Activated T-helper 17 cell treated with anti-CD3 and anti-CD28 coated beads, Interleukin-2, amount 50 U/mL, for 72 hours (primary cell): ENCODE measurements at places on chromosomes 2 and 18.

GRCh38 chr2:54081574-54081973 lies 33.8 kb upstream of the ACYP2 start:
- peak; percentile 97 for ATAC-seq

DNA sequence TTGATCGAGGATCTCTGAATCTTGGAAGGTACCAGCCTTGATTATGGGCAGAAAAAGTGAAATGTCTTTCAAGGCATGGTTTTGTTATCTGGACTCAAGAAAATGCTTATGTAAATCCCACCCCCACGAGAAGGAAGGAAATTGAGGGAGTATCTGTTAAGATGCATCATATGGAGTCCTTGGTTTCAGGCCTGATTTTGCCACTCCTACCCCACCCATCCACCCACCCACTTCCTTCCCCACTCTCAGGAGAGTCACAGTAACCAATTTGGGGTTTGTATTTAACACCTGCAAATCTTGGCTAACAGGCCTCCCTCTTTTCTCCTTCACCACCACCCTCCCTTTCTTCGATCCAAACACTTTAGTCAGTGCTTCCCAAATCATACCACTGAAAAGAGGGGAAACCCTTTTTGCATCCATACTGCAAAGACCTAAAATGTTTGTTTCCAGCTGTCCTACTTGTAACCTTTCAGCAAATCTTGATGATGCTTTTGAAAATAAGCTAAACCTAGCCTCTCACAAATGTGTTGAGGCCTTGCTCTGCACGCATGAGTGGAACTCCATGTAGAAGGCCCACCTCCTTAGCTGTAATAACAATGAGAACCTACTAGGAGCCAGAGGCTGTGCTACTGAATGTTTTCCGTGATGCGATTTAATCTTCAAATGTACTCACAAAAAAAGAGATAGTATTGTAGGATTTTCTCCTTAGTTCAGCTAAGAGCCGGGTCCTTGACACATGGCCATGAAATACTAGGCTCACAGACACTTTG lies 34.8 kb downstream of the POU3F3 start:
- no peak for ATAC-seq

DNA sequence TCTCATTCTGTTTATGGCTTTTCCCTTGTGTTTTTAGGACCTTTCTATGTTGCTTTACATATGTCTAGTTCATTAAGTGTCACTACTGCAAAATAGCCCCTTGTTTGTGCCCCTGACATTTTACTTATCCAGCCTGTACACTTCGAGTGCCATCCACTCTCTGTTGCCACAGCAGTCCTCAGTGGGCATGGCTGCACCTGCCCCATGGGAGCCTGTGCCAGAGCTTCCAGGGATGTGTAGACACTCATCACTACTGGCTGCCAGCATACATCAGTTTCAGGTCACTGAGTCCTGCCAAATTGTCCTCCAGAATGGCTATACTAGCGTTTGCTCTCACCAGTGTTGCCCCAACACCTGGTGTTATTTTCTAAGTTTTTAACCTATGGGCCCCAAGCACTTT lies 80.4 kb downstream of the ARMC9 start:
- ATAC-seq = no peak

GRCh38 chr2:17538022-17538843 lies 2.3 kb upstream of the VSNL1 start:
- ATAC-seq = no peak

DNA sequence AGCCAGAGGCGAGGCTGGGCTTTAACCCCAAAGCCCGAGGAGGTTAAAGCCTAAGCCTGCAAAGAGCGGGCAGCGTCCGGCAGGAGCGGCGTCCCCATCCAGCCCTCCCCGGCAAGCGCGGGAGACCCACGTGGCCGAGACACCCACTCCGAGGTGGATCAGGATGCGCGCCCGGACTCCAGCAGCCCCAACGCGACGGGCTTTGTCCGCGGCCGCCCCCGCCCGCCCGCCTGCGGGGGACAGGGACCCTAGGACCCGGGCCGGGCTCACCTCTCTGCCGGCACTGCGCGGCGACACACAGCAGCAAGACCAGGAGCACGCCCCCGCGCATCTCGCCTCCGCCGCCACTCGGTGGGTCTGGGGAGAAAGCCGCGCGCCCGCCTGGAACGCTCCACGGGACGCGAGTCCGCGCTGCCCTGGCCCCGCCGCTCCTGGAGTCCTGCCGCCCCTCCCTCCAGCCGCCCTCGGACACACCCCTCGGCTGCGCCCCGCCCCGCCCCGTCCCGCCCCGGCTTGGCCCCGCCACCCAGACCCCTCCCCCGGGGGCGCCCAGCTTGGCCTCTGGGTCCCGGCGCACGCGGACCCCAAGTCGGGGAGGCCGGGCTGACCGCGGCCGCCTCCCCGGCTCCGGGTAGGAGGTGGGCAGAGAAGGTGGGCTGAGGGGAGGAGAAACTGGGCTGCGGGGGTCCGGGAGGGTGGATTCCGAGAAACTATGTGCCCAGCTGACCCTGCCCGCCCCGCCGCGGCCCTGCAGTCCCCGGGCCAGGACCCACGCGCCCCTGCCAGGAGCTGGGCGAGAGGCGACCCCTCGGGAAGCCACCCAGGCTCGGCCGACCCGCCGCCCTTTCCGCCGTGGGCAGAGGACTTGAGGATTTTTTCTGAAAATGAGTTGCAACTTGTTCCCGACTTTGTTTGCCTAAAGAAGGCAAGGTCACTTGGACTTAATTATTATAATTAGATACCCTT lies at the start of gene LAMA1:
Gene LAMA1, minus strand, starts transcription at position 408 of the 966 bp plus-strand sequence. Its CDS starts 77 bp downstream, at position 331.
- ATAC-seq = no peak

DNA sequence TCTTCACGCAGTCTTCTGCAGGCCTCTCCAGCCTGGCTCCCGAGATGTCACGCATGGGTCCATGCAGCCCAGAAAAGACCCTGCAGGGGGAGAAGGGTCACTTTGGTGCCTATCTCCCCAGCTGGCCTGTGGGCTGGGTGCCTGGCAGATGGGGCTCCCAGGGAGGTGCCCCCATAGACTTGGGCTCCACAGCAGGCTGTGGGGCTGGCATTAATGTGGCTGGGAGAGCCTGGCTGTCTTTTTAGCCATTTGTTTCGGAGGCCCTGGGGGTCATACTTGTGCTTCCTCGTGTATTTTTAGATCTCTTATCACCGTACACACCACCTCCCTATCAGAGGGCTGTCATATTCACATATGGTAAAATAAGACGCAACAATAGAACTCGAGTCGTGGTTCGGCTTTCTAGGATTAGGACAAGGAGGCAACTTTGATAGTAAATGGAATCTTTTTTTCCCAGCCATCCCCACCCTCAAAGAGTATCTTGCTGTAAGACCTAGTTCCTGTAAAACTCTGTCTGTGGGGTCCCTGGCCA lies 74.5 kb downstream of the LRRFIP1 start:
- ATAC-seq = no peak

DNA sequence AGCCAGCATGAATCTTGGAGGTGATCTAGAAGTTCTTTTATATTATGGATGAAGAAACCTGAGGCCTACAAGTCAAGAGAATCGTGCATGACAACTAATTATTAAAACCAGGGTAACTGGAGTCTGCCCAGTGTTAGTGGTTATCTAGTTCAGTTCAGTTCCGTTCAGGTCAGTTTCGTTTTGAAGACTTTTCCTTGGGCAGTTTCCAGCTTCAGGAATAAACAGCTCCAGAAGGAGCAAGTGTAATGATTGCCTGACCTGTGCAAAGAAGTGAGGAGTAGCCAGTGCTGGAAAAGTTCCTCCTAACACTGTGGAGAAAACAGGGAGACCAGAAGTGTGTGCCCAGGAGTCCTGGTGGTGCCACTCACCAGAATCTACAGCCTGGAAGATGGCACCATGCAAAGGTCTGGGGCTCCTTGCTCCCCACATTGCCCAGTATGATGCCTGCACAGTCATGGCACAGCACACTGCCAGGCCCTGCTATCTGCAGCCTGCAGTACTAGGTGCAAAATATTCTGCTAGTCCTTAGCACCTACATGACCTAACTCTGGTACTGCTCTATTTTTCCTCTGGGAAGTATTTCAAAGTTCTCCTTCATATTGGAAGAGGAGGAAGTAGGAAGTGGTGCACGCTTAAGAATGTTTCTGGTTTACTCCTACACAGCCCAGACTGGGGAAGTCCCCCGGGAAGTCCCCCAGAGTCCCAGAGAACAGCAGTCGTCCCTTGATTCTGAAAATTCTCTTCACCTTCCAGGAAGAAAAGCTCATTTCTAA lies 65.8 kb downstream of the SUMO1 start:
- ATAC-seq = peak; percentile 89

DNA sequence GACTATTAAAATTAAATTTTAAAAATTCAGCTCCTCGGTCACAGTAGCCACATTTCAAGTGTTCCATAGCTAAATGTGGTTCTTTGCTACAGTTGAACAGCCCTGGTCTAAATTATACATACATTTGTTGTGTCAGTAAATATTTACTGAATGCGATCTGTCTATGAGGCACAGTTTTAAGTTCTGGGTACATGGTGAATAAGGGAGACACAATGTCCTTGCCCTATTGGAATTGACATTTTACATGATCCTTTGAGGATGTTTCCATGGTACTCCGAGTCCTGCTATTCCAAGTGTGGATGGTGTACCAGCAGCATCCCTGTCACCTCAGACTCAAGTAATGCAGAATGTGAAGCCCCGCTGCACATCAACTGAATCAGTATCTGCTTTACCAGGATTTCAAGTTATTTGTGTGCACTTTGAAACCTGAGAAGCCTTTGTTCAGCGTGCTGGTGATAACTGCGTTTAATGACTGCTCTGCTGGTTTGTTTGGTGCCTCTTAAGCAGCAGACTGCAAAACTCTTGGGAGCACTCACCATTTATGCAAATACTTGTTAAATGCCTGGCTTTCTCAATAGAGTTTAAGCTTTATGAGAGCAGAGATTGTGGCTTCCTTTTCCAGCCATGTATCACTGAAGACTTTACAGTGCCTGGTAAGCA lies 1.5 kb downstream of the GALNT1 start:
- ATAC-seq = no peak

GRCh38 chr18:23856466-23857163 lies 157.9 kb upstream of the TTC39C start:
- ATAC-seq = no peak

DNA sequence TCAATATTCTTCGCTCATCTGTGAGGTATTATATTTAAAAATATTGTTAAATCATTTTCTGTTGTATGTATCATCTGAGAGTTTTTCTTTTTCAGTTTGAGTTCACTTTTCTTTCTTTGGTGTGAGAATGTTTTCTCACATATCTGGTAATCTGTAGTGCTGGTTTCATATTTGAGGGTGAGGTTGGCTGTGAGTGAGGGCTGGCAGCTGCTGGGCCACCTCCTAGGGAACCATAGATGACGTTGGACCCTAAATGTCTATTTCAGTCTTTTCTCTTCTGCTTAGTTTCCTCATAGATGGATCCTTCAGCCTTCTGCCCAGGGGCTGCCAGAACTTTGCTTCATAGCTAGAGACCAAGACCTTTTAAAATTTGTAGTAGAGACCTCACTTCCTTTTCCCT lies 33.5 kb downstream of the MGAT5 start:
- ATAC-seq = peak; percentile 34

GRCh38 chr2:161915121-161915520 lies 158.9 kb downstream of the DPP4 start:
- no peak for ATAC-seq

- no peak for ATAC-seq
Observed at GRCh38 chr2:57959390-57959789, 87.2 kb upstream of the VRK2 start.

GRCh38 chr2:172957734-172958133 lies 117.9 kb upstream of the MAP3K20 start:
- no peak for ATAC-seq

DNA sequence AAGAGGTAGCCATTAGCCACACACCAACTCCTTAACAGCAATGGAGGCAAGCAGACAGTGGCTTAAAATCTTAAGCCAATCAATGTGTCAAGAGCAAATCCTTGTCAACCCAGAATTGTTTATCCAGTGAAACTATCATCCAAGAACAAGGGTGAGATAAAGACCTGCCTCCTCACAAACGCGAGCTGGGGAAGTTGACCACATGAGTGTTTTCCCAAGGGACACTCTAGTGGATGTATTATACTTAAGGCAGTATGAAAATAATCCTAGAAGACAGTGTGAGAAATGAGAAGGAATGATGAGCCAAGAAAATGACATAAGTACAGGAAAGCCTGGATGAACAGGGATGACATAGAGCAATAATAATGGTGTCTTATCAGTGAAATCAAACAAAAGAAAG lies 209.6 kb downstream of the TWIST2 start:
- no peak for ATAC-seq
